ENCODE measurements at places on chromosomes 16 and 17. TPM values are rescaled to one million over a fixed set of nuclear protein-coding genes. Genes with fewer than 3 reads are reported as not detected.

GRCh38 chr16:87074641-87075318, 242.4 kb downstream of the C16orf95 start:
- DNase-seq = no peak

Gene SEC14L1
- total RNA-seq = 118 TPM

Gene C1QTNF1
- total RNA-seq = not detected

GRCh38 chr17:35046245-35046644, 17.3 kb downstream of the RFFL start:
- DNase-seq = no peak

Gene ARL5C
- total RNA-seq = not detected

DNA sequence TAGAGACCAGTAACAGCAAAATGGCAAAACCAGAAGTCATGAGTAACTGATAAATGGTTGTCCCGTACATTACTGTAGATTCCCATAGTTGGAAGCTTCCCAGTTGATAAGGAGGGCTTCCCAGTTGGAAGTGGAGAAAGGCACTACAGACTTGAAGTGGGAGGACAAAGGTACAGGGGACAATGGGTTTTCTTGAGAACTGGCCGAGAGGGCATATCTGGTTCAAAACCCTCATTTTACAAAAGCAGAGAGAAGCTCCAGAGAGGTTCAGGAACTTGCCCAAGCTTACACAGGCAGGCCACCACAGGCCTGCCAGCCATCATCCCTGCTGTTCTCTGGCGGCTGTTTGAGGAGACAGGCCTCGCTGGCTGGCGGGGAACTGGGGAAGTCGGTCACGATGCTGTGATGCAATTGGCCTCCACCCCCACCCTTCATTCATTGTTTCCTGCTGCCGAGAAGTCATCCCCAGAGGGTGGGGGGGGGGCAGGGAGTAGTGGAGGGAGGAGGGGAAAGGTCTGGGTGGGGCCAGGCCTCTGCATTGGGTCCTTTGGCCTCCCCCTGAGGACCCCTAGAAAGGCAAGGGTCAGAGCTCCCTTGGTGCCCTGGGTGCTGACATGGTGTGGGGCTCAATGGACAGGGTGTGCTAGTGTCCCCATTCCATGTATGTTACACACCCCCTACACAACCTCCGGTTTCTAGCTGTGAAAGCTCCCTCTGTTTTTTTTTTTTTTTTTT, 3.0 kb downstream of the UBALD2 start:
- DNase-seq = peak; percentile 72

DNA sequence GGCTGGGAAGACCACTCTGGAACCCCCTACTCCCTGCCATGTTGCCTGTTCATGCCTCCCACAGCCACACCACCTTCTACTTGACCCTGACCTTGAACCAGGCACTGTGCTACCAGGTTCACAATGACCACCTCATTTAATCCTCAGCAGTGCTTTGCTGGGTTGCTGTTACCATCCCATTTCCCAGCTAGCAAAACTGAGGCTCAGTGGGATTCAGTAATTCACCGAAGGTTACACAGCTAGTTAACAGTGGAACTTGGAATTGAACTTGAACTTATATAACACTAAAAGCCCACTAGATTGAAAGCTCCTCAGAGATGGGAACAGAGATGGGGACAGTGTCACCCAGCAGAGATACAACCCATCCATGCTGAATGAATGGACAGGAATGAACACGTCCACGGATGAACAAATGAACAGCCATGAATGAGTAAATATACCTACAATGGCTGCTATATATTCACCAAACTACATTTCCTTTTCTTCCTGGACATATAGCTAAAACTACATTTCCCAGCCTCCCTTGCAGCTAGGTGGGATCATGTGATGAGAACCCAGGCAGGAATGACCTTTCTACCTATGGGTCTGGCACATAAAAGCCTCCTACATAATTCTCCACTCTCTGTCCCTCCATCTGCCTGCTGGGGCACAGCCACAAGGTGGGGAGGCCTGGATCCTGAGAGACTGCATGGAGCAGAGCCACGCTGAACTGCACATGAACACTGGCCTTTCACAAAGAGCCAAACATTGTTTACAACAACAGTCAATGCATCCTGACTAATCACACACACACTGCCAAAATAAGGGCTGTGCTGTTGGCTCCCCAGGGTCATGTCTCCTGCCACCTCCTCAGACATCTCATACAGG, 94.8 kb downstream of the RMI2 start:
- no peak for DNase-seq

Gene PDIA2
- not detected for total RNA-seq

Gene MYO18A
- 48.5 TPM for total RNA-seq

DNA sequence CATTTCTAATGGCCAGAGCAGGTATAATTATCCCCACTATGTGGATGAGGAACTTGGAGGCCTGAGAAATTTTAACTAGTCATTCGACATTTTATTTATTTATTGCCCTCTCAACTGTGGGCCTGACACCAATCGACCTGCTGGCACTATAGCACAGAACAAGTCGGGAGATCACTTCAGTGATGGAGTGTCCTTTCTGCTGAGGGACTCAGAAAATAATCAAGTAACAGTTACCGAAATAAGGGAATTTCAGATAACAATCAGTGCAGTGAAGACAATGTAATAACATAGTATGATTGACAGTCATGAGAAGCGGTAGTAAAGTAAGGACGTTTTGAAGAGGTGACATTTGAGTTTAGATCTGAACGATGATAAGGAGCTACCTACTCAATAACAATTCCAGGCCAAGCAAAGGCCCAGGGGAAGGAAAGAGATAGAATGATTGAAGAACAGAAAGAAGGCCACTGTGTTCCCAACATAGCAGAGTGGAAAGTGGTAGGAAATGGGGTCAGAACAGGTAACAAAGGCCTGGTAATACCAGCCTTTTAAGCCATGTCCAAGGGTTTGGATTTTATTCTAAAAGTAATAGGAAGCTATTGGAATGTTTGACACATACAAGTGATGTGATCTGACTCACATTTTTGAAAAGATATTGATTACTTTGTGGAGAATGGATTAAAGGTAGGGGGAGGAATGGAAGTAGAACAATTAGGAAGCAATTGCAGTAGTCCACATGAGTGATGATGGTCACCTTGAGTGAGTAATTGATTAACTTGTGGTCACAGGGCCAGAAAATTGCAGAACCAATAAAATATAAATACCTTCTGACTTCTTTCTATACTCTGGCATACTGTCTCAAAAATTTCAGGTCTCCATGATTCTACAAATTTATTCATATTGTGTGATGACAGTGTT, 1.4 kb downstream of the STXBP4 start:
- peak; percentile 13 for DNase-seq

Gene KRT27
- total RNA-seq = not detected
